ENCODE measurements at places on chromosomes 16 and 17.

- DNase-seq: no peak
Measured at GRCh38 chr16:46889942-46890300, 5.8 kb downstream of the GPT2 start.

DNA sequence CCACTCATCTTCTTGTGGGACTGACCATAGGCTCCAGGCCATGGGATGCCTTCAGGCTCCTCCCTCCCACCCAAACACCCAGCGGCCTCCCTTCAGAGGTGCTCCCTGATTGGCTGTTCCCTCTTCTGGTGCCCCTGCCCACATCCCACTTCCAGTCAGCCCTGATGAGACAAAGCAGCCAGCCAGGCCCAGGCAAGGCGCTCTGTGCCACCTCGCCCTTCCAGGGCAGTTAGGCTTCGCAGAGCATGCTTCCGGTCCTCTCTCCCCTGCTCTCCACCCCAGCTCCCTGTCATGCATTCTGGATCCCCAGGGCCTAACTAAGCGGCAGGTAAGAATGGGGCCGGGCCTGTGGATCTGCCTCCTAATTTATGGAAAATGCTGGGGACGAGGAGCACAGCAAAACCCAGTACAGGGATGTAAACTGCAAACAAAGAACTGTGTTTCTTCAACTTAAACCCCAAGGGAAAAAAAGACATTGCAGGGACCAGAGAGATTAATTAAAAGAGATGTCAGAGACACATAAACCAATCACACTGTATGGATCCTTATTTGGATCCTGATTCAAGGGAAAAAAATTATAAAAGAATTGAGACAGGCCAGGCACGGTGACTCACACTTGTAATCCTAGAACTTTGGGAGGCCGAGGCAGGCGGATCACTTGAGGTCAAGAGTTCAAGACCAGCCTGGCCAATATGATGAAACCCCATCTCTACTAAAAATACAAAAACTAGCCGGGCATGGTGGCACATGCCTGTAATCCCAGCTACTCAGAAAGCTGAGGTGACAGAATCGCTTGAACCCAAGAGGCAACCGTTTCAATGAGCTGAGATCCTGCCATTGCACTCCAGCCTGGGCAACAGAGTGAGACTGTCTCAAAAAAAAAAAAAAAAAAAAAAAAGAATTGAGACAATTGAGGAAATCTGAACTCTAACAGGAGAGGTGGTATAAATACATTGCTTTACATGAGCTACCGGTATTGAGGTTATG lies 26.0 kb downstream of the ZDHHC7 start:
- no peak for DNase-seq

- no peak for DNase-seq
Measured at GRCh38 chr17:36107660-36108059, 4.0 kb downstream of the CCL4 start.

DNA sequence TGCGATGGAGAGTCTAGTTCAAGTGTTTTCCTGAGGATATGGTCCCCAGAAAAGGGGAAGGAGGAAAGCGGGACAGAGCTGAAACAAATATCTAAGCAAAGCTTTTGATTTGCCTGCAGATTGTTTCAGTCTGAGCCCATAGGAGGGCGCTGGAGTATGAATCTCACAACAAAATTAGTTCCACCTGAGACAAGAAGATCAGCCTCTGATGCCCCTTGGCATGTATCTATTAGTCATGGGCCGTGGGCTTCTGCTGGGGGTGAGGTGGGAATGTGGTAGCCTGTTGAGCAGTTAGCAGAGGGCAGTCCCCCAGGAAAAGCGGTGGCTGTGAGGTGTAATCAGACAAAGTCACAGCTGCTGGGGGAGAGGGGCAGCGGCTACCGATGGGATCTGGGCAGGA lies 446.9 kb downstream of the CA10 start:
- no peak for DNase-seq

DNA sequence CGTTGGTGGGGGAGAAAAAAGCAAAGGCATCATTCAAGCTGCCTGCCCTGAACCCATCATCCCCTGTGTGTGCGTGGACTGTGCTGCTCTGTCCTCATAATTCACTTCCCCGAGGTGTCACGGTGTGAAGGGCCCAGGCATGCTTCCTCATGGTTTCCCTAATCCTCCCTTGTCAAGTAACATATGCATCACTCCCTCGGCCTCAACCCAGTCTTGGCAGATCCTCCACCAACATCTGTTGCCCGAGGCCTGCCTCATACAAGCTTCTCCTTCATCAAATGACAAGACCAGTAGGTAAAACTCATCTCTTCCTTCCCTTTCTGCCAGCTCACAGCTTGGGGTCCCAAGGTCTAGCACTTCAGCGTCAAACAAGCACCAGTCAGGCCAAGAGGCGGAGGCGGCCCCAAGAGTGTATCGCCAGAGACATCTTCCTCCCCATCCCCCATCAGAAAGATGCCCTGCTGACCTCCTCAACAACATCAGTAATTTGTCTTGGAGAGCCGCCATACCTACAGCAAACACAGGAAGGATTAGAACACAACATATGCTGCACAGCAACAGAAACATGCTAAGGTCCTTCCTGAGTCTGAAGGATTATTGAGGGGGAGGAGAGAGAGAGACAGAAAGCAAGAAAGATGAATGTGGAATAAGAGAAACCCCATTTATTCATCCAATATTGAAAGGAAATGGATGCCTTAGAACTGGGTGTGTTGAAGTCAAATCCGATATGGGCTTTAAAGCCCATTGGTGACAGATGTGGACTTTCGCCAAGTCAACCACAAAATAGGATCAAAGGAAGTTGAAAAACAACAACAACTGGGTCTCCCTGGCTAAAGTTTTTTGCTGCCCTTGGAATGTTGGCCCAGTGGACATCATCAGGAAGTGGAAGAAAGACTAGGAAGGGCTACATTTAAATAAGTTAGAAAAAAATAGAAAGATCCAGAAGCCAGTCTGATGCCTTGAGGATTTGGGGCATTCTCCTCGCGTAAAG lies 38.4 kb downstream of the SOX9 start:
- DNase-seq: no peak

DNA sequence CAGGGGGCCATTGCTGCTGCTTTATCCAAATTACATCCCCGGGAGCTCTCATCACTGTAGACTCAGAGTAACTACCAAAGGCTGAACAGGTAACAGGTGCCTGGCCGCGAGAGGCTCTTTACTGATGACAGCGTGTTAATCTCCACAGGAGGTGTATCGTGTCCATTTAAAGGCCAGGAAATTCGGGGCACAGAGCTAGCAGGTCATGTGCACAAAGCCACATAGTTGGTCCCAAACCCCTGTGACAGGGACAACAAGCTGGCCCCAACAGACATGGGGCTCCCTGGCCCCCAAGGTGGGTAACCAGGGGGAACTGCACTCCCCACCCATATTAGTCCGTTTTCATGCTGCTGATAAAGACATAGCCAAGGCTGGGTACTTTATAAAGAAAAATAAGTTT lies 55.3 kb upstream of the RBFOX3 start:
- DNase-seq: no peak

DNA sequence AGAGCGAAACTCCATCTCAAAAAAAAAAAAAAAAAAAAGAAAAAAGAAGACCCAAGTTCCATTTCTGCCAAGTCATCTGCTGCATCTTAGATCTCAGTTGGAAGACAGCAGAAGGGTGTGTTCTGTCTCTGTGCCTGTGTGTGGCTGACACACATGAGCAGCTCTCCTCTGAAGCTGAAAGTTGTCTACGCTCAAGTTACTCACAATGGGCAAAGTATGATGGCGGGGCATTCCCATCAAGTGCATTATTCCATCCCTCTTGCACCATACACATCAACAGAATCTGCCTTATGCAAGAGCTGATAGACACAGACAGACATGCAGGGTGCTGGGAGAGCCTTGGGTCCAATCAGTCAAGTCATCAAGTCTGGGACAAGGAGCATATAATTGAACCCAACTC lies 402.2 kb downstream of the XYLT1 start:
- DNase-seq: no peak

DNA sequence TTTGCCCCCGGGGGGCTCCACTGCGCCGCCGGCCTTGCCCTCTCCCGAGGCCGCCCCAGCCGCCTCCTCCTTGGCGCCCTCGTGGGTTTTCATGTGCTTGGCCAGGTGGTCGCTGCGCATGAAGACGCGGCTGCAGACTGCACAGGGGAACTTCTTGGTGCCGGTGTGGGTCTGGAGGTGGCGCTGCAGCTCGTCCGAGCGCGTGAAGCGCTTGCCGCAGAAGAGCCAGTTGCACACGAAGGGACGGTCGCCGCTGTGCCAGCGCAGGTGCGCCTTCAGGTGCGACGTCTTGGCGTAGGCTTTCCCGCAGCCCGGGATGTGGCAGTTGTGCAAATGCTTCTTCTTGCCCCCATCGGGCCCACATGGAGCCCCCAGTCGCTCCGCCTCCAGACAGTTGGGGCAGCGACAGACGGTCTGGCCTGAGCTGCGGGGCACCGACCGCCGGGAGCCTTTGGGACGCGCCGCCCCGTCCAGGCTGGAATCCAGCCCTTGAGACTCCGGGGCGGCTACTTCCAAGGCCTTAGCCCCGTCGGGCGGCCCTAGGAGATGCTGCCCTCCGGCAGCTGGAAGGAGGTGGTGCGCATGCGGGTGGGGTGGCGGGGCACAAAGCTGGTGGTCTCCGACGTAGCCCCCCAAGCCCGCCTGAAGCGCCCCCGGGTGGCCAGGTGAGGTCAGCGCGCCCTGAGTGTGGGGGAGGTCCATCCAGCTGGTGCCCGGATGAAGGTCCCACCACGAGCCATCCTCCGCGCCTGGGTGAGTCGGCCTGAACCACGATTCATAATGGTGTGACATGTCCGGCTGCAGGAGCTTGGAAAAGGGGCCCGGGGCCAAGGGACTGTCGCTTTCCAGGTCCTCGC lies 3.4 kb downstream of the SP6 start:
- DNase-seq: no peak

GRCh38 chr17:82587234-82588086 lies 60.8 kb downstream of the WDR45B start:
- DNase-seq: no peak

DNA sequence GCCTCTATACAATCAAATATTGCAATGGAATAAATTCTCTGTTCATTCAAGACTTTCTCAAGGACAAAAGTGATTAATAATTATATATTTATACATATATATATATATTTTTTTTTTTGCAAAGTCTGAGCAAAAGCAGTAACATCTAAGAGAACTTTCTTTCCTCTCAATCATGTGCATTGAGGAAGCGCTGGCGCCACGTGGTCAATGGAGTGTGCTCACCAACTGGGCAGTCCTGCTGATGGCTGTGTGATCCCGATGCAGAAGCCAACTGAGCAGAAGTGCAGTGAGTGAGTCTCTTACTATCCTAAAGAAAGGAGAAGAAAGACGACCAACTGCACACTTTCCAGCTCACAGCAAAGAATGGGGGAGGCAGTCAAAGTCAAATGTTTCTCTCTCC lies 37.2 kb upstream of the ULK2 start:
- no peak for DNase-seq

DNA sequence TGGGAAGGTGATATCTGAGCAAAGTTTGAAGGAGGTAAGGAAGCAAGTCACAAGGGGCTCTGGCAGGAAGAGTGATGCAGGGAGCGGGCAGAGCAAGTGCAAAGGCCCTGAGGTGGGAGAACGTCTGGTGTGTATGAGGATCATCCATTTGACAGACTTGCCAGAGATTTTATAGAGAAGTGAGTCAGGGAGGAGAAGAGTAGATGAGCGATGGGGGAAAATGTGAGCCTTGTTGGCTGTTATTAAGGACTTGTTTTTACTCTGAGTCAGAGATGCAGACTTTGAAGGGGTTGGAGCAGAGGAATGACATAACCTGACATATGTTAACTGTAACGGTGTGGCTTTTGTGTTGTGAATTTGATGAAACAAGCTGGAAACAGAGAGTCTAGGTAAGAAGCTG lies 3.5 kb upstream of the CLEC10A start:
- no peak for DNase-seq

GRCh38 chr16:57906382-57907316 lies 64.3 kb downstream of the CNGB1 start:
- no peak for DNase-seq

DNA sequence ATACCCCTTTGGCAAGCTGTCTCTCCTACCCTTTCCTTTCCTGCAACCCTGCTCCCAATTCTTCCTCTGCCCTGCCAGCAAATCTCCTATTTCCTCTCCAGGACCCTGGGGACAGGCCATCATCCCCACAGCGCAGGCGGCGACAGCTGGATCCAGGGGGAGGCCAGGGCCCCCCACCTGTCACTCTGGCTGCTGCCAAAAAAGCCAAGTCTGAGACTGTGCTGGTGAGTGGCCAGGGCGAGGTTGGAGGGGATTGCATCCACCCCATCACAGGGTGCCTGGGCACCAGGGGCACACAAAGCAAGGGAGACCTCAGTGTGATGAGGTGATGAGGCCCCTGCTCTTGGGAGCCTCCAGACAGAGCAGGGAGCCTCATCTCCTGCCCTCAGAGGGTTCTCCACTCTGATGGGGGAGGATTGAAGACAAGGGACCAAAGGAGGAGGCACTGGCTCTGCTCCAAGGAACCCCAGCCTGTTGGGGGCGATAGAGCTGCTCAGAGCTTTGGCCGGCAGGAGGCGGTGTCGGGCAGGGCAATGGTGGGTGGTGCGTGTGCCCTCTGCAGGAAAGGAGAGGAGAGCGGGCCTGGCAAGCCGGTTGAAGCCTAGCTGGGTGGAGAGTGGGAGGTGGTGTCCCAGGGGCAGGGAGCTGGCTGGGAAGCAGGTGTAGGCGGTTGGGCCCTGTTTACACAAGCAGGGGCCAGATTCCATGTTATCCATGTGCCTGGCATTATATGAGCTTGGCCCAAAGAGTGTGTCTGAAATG lies 15.6 kb upstream of the PDK2 start:
- no peak for DNase-seq

GRCh38 chr16:85754413-85754812 lies 3.5 kb upstream of the C16orf74 start:
- DNase-seq: no peak

- peak; percentile 83 for DNase-seq
Measured at GRCh38 chr17:2416010-2416734, 15.3 kb upstream of the MNT start.

- DNase-seq: no peak
Measured at GRCh38 chr16:50666658-50667496, 14.2 kb downstream of the SNX20 start.

GRCh38 chr16:81547194-81547938 lies 102.8 kb downstream of the CMIP start:
- no peak for DNase-seq

DNA sequence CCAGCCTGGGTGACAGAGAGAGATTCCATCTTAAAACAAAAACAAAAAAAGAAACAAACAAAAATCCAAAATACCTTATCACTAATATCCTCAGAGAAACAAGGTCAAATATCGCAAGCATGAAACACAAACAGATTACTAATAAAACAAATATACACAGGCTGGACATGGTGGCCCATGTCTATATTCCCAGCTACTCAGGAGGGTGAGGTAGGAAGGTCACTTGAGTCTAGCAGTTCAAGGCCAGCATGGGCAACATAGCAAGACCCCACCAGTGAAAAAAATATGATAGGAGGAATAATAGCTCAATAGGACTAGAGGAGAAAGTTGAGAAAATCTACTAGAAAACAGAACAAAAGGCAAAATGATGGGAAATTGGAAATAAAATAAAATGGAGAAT lies 6.9 kb upstream of the ALOX15B start:
- DNase-seq: no peak

GRCh38 chr16:23836404-23837311 lies 875 bp downstream of the PRKCB start:
- no peak for DNase-seq

- DNase-seq: no peak
Measured at GRCh38 chr17:3907483-3908216, 8.6 kb downstream of the P2RX1 start.
